ENCODE measurements at places on chromosomes 2 and 18. TPM values are rescaled to one million over a fixed set of nuclear protein-coding genes. Genes with fewer than 3 reads are reported as not detected.
A peak's percentile ranks its signal among the peaks of the same experiment; 100 is the strongest.

- DNase-seq = no peak
- no peaks in the 10 kb centered on the region for H3K36me3 ChIP-seq
- no peak overlapping the region for H3K27ac ChIP-seq
- H3K27me3 ChIP-seq = no peaks in the 10 kb centered on the region
- no peak overlapping the region for H3K4me3 ChIP-seq
- H3K4me1 ChIP-seq = peaks cover 4% of the 10 kb centered on the region
These were observed 274.5 kb downstream of the TSN start for GRCh38 chr2:122029945-122030344.

DNA sequence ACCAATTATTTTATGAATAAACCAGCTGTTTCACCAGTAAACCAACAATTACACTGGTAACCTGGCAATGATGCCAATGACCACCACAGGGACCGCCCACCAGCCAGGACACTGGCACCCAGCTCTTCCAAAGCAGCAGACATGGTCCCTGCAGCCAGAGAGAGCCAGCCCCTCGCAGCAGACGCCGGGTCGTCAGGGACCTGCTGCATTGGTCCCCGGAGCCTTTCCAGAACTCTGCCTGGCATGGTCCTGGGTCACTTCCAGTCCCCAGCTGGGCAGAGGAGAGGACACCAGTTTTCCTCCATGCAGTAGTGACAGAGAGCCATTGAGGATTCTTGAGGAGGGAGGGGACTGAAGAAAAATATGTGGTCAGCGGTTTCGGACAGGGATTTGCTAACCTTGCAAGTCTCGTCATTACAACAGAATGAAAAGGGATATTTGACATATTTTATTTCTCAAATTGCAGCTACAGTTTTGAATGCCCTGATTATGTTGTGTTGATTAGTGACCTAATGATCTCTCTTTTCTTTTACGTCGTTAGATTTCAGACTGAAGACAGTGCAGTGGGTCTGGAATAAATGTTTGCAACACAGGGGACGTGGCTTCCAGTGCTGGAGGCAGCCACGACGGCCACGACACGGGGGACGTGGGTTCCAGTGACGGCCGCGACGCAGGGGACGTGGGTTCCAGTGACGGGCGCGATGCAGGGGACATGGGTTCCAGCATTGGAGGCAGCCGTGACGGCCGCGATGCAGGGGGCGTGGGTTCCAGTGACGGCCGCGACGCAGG lies 154.5 kb downstream of the TPO start:
- H3K36me3 ChIP-seq = no peaks in the 10 kb centered on the region
- H3K27ac ChIP-seq = no peak overlapping the region
- H3K4me1 ChIP-seq = no peaks in the 10 kb centered on the region
- DNase-seq = no peak
- H3K27me3 ChIP-seq = no peaks in the 10 kb centered on the region
- no peak overlapping the region for H3K4me3 ChIP-seq

DNA sequence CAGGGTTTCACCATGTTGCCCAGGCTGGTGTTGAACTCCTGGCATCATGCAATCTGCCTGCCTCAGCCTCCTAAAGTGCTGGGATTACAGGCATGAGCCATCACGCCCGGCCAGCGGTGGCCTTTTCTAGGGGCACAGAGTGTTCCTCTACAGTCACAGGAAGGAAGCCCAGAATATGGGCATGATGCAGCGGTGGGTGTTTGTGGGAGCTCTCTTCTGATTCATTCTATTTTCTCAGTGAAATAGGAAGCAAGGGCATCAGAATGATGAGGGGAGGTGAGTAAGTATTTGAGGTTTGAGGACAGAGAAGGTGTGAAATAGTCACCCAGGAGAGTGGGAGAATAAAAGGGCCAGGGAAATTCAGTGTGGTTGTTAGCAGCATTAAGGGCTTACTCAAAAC lies 70.3 kb upstream of the PSME4 start:
- H3K4me1 ChIP-seq = no peaks in the 10 kb centered on the region
- H3K27me3 ChIP-seq = no peaks in the 10 kb centered on the region
- H3K36me3 ChIP-seq = no peaks in the 10 kb centered on the region
- H3K4me3 ChIP-seq = no peak overlapping the region
- H3K27ac ChIP-seq = no peak overlapping the region

DNA sequence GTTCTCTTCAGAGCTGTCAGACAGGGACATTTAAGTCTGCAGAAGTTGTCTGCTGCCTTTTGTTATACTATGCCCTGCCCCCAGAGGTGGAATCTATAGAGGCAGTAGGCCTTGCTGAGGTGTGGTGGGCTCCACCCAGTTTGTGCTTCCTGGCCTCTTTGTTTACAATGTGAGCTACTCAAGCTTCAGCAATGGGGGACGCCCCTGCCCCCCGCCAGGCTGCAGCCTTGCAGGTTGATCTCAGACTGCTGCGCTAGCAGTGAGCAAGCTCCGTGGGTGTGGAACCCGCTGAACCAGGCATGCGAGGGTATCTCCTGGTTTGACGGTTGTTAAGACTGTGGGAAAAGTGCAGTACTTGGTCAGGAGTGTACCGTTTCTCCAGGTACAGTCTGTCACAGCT lies 24.0 kb upstream of the PAIP2B start:
- DNase-seq = peak; percentile 42
- H3K27me3 ChIP-seq = no peaks in the 10 kb centered on the region
- no peaks in the 10 kb centered on the region for H3K4me1 ChIP-seq

- H3K27me3 ChIP-seq = no peaks in the 10 kb centered on the region
- DNase-seq = no peak
- H3K27ac ChIP-seq = no peak overlapping the region
- no peaks in the 10 kb centered on the region for H3K4me1 ChIP-seq
- no peaks in the 10 kb centered on the region for H3K36me3 ChIP-seq
These were observed 390 bp downstream of the PCARE start for GRCh38 chr2:29073933-29074332.

DNA sequence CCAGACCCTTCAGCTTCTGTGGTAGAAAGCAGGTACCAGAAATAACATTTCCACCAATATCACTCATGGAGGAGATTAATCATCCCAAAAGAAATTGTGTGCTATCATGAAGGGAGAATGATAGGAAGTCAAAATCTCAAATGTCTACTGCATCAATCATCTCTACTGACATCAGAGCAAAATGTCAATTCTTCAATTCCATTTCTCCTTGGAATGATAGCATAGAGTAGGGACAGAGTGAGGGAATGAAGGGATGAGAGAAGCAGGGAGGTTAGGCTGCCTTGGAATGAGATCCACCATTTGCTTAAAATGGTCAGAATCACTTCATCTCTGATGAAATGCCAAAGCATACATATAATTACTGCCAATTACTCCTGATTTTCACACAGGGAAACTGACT lies 371.8 kb upstream of the ACVR2A start:
- no peaks in the 10 kb centered on the region for H3K27me3 ChIP-seq
- H3K4me3 ChIP-seq = no peak overlapping the region
- no peak for DNase-seq
- no peaks in the 10 kb centered on the region for H3K36me3 ChIP-seq
- peaks cover 19% of the 10 kb centered on the region for H3K4me1 ChIP-seq

DNA sequence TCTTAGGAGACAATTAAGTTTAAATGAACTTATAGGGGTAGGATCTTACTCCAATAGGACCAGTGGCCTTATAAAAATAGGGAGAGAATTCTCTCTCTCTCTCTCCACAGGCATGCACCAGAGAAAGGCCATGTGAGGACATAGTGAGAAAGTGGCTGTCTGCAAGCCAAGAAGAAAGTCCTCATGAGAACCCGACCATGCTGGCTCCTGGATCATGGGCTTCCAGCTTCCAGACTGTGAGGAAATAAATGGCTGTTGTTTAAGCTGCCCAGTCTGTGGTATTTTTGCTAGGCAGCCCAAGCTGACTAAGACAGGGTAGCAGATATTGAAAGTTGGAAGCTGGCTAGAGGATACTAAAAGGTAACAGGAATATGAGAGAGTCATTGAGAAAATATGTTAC lies 454.0 kb downstream of the NBAS start:
- DNase-seq = no peak
- H3K27me3 ChIP-seq = no peaks in the 10 kb centered on the region
- no peak overlapping the region for H3K4me3 ChIP-seq
- no peak overlapping the region for H3K27ac ChIP-seq
- peaks cover 7% of the 10 kb centered on the region for H3K36me3 ChIP-seq
- H3K4me1 ChIP-seq = no peaks in the 10 kb centered on the region

- H3K36me3 ChIP-seq = no peaks in the 10 kb centered on the region
- H3K4me3 ChIP-seq = no peak overlapping the region
- H3K27ac ChIP-seq = no peak overlapping the region
- no peaks in the 10 kb centered on the region for H3K4me1 ChIP-seq
- DNase-seq = no peak
These were observed 108.8 kb downstream of the SLC4A10 start for GRCh38 chr2:161733025-161733424.

GRCh38 chr2:166350525-166350924 lies 25.2 kb downstream of the SCN9A start:
- H3K36me3 ChIP-seq = no peaks in the 10 kb centered on the region
- no peaks in the 10 kb centered on the region for H3K4me1 ChIP-seq
- H3K27ac ChIP-seq = no peak overlapping the region

DNA sequence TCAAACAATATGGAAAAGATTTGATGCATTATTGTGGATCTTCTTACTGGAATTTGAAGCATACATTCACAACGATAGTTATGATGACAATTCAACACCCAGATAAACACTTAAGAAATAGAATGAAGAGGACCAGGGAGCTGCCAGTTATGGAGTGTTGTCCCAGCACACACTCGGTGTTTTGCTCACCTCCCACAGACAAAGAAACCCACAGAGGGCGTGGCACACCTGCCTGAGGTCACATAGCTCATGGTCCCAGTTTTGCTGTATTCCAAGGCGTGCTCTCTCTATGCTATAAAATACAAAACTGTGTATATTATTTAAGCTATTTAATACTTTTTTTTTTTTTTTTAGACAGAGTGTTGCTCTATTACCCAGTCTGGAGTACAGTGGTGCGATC lies 31.1 kb downstream of the EFR3B start:
- H3K36me3 ChIP-seq = no peaks in the 10 kb centered on the region
- H3K27me3 ChIP-seq = no peaks in the 10 kb centered on the region
- DNase-seq = no peak
- no peak overlapping the region for H3K4me3 ChIP-seq
- H3K4me1 ChIP-seq = no peaks in the 10 kb centered on the region
- H3K27ac ChIP-seq = no peak overlapping the region

- no peaks in the 10 kb centered on the region for H3K36me3 ChIP-seq
- no peak for DNase-seq
- no peak overlapping the region for H3K27ac ChIP-seq
- H3K4me3 ChIP-seq = no peak overlapping the region
- H3K27me3 ChIP-seq = no peaks in the 10 kb centered on the region
- H3K4me1 ChIP-seq = peaks cover 27% of the 10 kb centered on the region
These were observed 214.6 kb upstream of the DTNA start for GRCh38 chr18:34495506-34495905.

DNA sequence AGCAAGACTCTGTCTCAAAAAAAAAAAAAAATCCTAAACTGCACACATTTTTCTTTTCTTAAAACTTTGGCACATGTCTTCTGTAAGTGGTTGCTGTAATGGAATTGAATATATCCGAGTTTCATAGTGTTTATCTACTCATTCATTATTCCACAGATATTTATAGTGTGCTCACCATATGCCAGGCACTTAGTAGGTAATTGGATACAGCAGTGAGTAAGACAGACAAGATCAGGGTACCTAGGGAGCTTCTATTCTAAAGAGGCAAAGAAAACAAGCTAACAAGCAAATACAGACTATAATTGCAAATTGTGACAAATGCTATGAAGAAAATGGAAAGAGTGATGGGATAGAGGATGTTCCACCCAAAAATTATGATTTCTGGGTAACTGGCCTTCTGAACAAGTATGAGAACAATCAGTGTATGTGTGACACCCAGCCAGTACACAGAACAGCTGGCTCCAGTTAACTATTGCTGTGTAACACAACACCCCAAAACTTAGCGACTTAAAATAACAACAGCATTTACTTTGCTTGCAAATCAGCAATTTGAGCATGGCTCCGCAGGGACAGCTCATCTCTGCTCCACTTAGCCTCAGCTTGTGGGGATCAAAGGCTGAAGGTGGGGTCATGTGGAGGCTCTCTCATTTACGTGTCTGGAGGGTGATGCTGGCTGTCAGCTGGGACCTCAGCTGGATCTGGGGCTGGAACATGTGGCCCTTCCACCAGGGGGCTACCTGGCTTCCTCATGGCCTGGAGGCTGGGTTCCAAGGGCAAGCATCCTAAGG lies 224.9 kb downstream of the INSIG2 start:
- H3K27me3 ChIP-seq = no peaks in the 10 kb centered on the region
- peaks cover 44% of the 10 kb centered on the region for H3K4me1 ChIP-seq
- H3K27ac ChIP-seq = no peak overlapping the region
- H3K36me3 ChIP-seq = no peaks in the 10 kb centered on the region

- no peak overlapping the region for H3K4me3 ChIP-seq
- H3K27me3 ChIP-seq = no peaks in the 10 kb centered on the region
- H3K27ac ChIP-seq = no peak overlapping the region
- no peaks in the 10 kb centered on the region for H3K36me3 ChIP-seq
- no peaks in the 10 kb centered on the region for H3K4me1 ChIP-seq
- no peak for DNase-seq
These were observed 101.2 kb downstream of the MYT1L start for GRCh38 chr2:2229626-2230432.

GRCh38 chr2:237600205-237600846 lies 9.8 kb upstream of the RAB17 start:
- no peak overlapping the region for H3K27ac ChIP-seq
- H3K4me3 ChIP-seq = no peak overlapping the region
- H3K4me1 ChIP-seq = peaks cover 24% of the 10 kb centered on the region

- H3K4me1 ChIP-seq = no peaks in the 10 kb centered on the region
- no peak overlapping the region for H3K4me3 ChIP-seq
- no peak overlapping the region for H3K27ac ChIP-seq
- H3K36me3 ChIP-seq = no peaks in the 10 kb centered on the region
- DNase-seq = no peak
These were observed 38.4 kb upstream of the DTNB start for GRCh38 chr2:25711675-25712354.

DNA sequence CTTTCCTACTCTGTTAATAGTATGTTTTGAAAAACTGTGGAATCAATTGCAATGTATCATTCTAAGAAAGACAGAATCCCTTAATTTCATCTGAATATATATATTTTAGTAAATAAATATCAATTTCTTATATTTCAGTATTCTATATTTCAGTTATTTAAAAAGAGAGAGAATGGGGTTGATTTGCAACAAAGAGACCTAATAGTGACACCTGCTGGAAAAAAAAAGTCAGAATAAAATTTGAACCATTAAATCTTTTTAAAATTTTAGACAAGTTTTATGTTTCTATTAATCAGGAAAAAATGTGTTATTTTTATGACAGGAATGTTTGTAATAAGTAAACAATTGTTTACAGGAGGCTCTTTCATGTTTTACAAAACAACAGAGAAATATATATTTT lies 20.7 kb upstream of the CCNT2 start:
- no peaks in the 10 kb centered on the region for H3K4me1 ChIP-seq
- H3K27me3 ChIP-seq = no peaks in the 10 kb centered on the region
- no peaks in the 10 kb centered on the region for H3K36me3 ChIP-seq
- H3K4me3 ChIP-seq = no peak overlapping the region

GRCh38 chr2:75076088-75076487 lies 117.6 kb downstream of the POLE4 start:
- peaks cover 18% of the 10 kb centered on the region for H3K4me1 ChIP-seq
- H3K4me3 ChIP-seq = no peak overlapping the region
- DNase-seq = no peak
- no peak overlapping the region for H3K27ac ChIP-seq
- no peaks in the 10 kb centered on the region for H3K36me3 ChIP-seq

GRCh38 chr2:205778356-205778755 lies 96.1 kb downstream of the NRP2 start:
- H3K4me3 ChIP-seq = no peak overlapping the region
- no peaks in the 10 kb centered on the region for H3K27me3 ChIP-seq
- no peak overlapping the region for H3K27ac ChIP-seq
- no peak for DNase-seq
- H3K4me1 ChIP-seq = no peaks in the 10 kb centered on the region

TBR1 gene
- total RNA-seq = not detected

CXCR1 gene
- total RNA-seq = not detected

TNFRSF11A gene
- 7.3 TPM for total RNA-seq

CPLX4 gene
- not detected for total RNA-seq

BIN1 gene
- total RNA-seq = 56.4 TPM

CD8B gene
- 3.0 TPM for total RNA-seq

IGFBP2 gene
- 309 TPM for total RNA-seq

DLGAP1 gene
- 59.5 TPM for total RNA-seq
